Esophagus squamous epithelium (tissue), 5 donors: ENCODE measurements at places on chromosomes 5 and 9.

GRCh38 chr5:175692235-175692995, 34.5 kb downstream of the HRH2 start:
- no peak for DNase-seq

DNA sequence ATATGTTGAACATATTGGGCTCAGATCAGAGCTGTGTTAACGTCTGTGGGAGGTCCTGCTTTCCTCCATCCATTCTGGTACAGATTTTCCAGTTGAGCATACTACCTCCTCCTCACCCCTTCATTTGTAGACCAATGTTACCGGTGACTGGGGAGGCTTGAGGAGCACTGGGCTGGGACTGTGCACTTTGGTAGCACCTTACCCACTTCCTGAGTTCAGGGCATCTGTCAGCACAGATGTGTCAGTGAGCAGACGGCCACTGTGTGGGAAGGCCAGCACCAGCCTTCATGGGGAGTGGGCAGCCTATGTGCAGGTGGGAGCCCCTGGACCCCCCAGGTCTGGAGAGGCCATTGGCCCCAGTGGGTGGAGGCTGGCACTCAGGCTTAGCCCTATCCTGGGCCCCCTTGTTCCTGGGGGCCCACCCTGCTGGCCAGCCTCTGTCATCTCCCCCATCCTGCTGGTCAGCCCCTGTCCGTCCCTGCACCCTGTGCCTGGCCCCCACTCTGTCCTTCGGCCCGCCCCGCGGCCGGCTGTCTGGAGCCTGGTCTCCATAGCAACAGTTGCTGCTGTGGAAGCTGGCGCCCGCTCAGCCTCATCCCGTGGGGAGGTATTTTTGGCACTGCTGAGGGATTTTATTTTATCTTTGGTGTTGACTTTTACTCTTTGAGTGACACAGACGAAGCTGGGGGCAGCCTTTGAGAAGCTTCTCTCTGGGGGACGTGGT, 21.3 kb downstream of the WNK2 start:
- DNase-seq: no peak

DNA sequence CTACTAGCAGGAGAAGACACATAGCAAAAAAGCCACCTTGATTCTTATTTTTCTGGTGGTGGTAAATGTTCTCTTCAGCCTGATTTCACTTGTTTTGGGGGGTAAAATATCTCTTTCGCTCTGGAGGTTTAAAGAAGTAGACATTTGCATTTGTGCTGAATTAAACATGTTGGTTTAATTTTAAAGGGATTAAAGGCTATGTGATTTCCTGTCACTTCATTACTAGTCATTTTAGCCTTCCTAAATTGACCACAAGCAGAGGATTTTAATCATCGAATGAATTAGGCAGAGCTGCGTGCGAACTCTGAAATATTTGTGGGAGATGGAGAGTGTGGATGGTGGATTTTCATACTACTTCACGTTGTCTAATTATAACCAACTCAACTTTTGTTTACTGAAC, 4.8 kb downstream of the RASGRF2 start:
- DNase-seq: no peak

- no peak for DNase-seq
These were observed 26.8 kb downstream of the GLRA1 start for GRCh38 chr5:151897896-151898295.

- no peak for DNase-seq
These were observed 18.1 kb downstream of the OLFML2A start for GRCh38 chr9:124794902-124795491.

DNA sequence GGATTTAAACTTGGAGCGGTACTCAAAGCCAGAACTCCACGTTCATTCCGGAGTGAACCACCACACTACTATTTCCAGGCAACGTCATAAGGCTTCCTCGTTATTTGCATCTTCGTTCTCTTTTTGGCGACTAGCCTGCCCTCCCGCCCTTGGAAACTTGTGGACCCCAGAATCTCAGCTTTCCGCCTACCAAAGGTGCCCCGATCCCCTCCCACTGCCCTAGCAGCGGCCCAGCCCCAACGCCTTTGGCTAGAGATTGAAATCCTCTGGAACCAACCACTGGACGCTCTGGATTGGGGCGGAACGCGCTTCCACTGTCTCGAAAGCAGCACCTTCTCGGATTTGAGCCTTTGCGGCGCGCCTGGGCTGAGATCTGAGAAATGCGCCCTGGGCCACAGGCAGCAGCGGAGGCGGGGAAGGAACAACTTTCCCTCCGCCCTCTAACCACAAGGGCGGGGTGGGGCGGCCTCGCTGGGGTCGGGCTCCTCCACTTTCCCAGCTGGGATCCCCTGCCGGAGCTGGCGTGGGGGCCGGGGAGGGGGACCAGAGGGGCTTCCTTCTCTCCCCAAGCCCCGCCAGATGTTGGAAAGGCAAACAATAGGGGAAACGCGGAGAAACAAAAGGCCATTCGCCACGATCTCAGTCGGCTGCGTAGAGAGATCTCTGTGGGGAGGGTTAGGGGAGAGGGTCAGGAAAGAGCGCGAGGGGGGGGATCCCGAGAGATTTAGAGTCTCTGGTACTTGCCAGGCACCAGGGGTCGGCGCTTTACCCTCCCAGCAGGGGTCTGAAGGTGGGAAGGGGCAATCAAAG, 1.3 kb downstream of the MOB3B start:
- DNase-seq: peak; percentile 5

GRCh38 chr5:53368966-53369605, 111.3 kb upstream of the FST start:
- DNase-seq: no peak

- no peak for DNase-seq
These were observed 399.8 kb upstream of the MEF2C start for GRCh38 chr5:89282554-89283510.

DNA sequence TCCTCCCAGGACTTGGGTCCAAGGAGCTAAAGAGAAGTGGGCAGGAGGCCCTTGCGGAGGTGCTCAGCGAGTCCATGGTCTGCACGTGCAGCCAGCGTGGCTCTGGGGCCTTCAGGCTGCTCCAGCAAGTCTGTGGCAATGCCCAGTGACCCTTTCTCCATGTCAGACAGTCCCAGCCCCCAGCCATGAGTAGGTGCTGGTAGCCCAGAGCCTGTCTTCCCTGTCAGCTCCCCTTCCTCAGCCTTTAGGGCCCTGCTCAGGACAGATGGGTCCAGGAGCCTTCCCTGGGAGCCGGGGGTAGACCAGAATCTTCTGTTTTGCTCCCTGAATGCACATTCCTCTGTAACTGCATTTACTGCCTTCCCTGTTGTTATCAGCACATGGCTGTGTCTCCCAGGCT, 147.2 kb upstream of the IRX2 start:
- DNase-seq: no peak

GRCh38 chr5:102927007-102927406, 171.9 kb downstream of the PAM start:
- no peak for DNase-seq

- no peak for DNase-seq
These were observed 68.9 kb downstream of the FAT2 start for GRCh38 chr5:151522226-151522625.

DNA sequence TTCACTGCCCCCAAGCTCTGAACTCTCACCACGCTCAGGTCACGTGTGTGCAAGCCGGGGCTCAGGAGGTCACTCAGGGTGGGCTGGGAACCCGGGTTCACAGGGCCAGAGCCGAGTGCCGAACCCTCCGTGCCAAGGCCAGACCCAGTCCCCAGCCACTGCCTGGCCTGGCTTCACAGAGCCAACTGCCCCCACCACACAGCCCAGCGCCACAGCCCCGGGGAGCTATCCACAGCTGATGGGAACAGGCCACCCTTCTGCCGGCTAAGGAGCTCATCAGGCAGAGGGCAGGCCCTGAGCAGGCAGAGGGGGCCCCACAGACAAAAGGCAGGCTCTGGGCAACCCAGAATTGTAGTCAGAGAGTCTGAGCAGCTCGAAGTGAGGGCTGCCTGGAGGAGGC, 117.0 kb downstream of the VAV2 start:
- DNase-seq: no peak

DNA sequence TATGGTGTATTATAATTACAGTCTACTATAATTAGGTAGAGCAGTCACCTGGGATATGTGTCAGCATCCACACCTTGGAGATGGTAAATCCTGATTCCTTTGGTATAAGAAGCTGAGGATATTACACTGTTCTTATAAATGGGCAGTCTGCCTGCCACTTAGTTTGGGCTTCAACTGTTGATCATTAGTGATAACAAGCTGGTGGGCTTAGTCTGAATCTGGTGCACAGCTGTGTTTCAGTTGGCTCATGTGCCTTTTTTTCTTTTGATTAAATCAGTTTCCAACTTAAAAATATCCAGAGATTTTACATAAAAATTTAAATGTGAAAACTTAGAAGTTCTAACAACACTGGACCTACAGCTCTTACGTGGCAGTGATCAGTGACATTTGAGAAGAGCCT, 21.2 kb downstream of the LVRN start:
- no peak for DNase-seq

DNA sequence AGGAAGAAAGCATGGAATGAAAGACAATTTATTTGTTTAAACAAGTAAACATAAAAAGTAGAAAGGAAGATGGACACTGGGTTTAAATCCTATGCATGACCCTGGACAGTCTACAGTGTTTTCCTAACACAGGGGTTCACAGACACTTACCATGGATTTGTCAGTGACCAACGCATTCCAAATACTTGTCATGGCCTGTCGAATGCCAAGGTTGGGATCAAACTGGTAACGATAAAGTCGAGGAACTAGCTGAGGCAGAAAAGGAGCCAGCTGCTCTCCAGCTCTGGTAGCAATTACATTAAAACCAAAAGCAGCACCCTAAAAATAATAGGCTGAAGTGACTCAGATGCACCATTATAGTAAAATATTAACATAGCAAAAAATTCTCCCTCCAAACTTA, 59.4 kb upstream of the OR2K2 start:
- no peak for DNase-seq

- no peak for DNase-seq
These were observed 150.8 kb downstream of the MEF2C start for GRCh38 chr5:88732181-88732633.

- no peak for DNase-seq
These were observed 116.3 kb downstream of the COL23A1 start for GRCh38 chr5:178473854-178474253.

- no peak for DNase-seq
These were observed 514.7 kb upstream of the GRIN3A start for GRCh38 chr9:102253099-102253498.

- DNase-seq: no peak
These were observed 46.6 kb downstream of the TMEM252 start for GRCh38 chr9:68493958-68494577.

- DNase-seq: no peak
These were observed 15.3 kb upstream of the F2RL2 start for GRCh38 chr5:76638479-76638878.

- DNase-seq: no peak
These were observed 264.0 kb downstream of the FAM114A2 start for GRCh38 chr5:153774686-153775085.

DNA sequence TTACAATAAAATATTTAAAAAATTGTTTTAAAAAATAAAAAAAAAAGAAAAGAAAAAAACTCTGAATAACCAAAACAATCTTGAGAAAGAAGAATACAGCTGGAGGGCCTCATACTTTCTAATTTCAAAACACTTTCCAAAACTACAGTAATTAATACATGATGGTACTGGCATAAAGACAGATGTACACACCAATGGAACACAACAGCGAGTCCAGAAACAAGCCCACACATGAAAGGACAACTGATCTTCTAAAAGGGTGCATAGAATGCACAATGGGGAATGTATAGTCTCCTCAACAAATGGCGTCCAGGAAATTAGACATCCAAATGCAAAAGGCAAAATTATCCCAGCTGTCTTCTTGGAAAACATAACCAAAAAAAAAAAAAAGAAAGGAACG, 99.6 kb downstream of the LURAP1L start:
- DNase-seq: no peak

DNA sequence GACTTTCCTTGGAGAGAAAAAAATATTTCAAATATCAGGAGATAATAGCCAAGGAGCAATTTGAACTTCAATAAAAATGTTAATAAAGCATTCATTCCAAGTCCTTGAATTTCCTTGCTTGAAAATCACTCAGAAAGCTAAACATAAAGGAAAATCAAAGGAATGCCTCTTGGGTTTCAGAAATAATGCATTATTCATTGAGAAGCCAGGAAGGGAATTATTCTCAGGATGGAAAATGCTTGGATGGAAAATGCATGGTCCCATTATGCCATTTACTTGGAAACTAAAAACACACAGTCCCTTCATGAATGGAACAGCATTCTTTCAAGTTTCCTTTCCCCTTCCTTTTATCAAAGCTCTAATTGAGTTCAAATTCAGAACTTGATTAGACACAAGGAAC, 160.9 kb downstream of the LPAR1 start:
- no peak for DNase-seq

- DNase-seq: no peak
These were observed 471.5 kb downstream of the HINT1 start for GRCh38 chr5:130693509-130693908.

- DNase-seq: no peak
These were observed 16.0 kb downstream of the OR13J1 start for GRCh38 chr9:35854091-35854762.
